Ovary (tissue), 10 donors: ENCODE measurements at places on chromosomes 11 and 22. TPM values are rescaled to one million over a fixed set of nuclear protein-coding genes. Genes with fewer than 3 reads are reported as not detected.

The PGA5 gene
- total RNA-seq = 1.7 TPM

The CCDC116 gene
- 0.69 TPM for total RNA-seq

The F2 gene
- total RNA-seq = not detected

The APOA5 gene
- total RNA-seq = not detected

The CHRNA10 gene
- 1.6 TPM for total RNA-seq

The MS4A4A gene
- total RNA-seq = 10.9 TPM

The TENM4 gene
- 107 TPM for total RNA-seq

The GLB1L2 gene
- total RNA-seq = 15.6 TPM

The PATE2 gene
- not detected for total RNA-seq

The SIDT2 gene
- 79.6 TPM for total RNA-seq

The LRRC55 gene
- total RNA-seq = 0.11 TPM

The CRACR2B gene
- 1.2 TPM for total RNA-seq

GRCh38 chr11:90168571-90168970, 34.1 kb downstream of the NAALAD2 start:
- H3K36me3 ChIP-seq = no peaks in the 10 kb centered on the region
- no peak overlapping the region for H3K27ac ChIP-seq
- no peaks in the 10 kb centered on the region for H3K27me3 ChIP-seq
- no peak for DNase-seq

GRCh38 chr11:130315354-130315970, 745 bp upstream of the ZBTB44 start:
- no peaks in the 10 kb centered on the region for H3K27me3 ChIP-seq
- peak overlapping the region; percentile 50 for H3K4me3 ChIP-seq
- peaks cover 2% of the 10 kb centered on the region for H3K4me1 ChIP-seq
- peak overlapping the region; percentile 38 for H3K27ac ChIP-seq
- H3K36me3 ChIP-seq = no peaks in the 10 kb centered on the region
- peak; percentile 24 for DNase-seq

GRCh38 chr11:134474942-134475341, 62.9 kb upstream of the B3GAT1 start:
- DNase-seq = no peak
- no peaks in the 10 kb centered on the region for H3K36me3 ChIP-seq
- H3K4me1 ChIP-seq = no peaks in the 10 kb centered on the region
- no peak overlapping the region for H3K27ac ChIP-seq

- H3K27ac ChIP-seq = no peak overlapping the region
- H3K4me3 ChIP-seq = no peak overlapping the region
- no peak for DNase-seq
These were observed 130.4 kb downstream of the HIPK3 start for GRCh38 chr11:33387581-33387980.

GRCh38 chr11:118896921-118897591, 13.4 kb downstream of the CXCR5 start:
- DNase-seq = no peak
- H3K36me3 ChIP-seq = no peaks in the 10 kb centered on the region

GRCh38 chr11:35012467-35013191, 96.2 kb downstream of the PDHX start:
- H3K27ac ChIP-seq = no peak overlapping the region
- DNase-seq = no peak
- H3K4me3 ChIP-seq = no peak overlapping the region
- no peaks in the 10 kb centered on the region for H3K4me1 ChIP-seq

GRCh38 chr11:35304900-35305460, 114.4 kb downstream of the SLC1A2 start:
- H3K27me3 ChIP-seq = no peaks in the 10 kb centered on the region
- no peaks in the 10 kb centered on the region for H3K4me1 ChIP-seq
- no peak overlapping the region for H3K4me3 ChIP-seq
- no peak for DNase-seq
- no peak overlapping the region for H3K27ac ChIP-seq

- no peak overlapping the region for H3K4me3 ChIP-seq
- DNase-seq = no peak
- no peaks in the 10 kb centered on the region for H3K27me3 ChIP-seq
- H3K27ac ChIP-seq = no peak overlapping the region
- H3K36me3 ChIP-seq = no peaks in the 10 kb centered on the region
These were observed 385.6 kb downstream of the ETS1 start for GRCh38 chr11:128201801-128202200.

DNA sequence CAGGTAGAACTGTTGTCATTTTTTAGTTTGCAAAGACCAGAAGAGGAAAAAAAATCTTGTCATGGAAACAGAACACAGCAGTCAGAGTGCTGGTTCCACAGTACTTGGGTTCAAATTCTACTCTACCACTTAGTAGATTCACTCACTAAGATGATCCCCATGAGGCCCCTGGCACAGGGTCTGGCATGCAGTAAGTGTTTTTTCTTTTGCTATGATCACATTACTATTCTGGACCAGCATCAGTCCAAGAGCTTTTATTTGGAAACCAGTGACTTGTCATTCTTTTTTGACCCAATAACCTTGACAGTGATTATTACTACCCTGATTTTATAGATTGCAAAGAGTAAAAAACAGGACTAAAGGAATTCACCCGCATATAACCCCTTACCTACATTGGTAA, 4.1 kb downstream of the EEF1G start:
- no peaks in the 10 kb centered on the region for H3K27me3 ChIP-seq
- H3K36me3 ChIP-seq = no peaks in the 10 kb centered on the region
- no peak overlapping the region for H3K4me3 ChIP-seq
- no peak overlapping the region for H3K27ac ChIP-seq

DNA sequence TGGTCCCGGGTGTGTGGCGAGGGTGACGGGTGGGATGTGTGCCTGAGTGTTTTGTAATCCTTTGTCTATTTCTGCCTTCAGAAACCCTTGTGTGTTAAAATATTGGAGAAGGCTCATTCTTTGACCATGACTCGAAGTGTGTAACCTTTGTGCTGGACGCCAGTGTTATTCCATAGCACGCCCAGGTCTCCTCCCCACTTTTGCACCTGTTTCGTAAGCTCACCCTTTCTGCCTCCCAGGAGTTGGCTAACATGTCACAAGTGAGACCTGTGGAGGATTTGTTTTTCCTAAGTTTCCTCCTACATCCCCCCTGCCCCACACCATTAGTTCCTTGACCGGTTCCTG, 382 bp downstream of the C11orf54 start:
- no peaks in the 10 kb centered on the region for H3K36me3 ChIP-seq
- H3K27ac ChIP-seq = peak overlapping the region; percentile 92
- peak overlapping the region; percentile 87 for H3K4me3 ChIP-seq

- no peaks in the 10 kb centered on the region for H3K36me3 ChIP-seq
- H3K4me3 ChIP-seq = no peak overlapping the region
- no peaks in the 10 kb centered on the region for H3K27me3 ChIP-seq
- no peak for DNase-seq
- peaks cover 21% of the 10 kb centered on the region for H3K4me1 ChIP-seq
- no peak overlapping the region for H3K27ac ChIP-seq
These were observed 105.1 kb downstream of the TENM4 start for GRCh38 chr11:79335681-79336080.

GRCh38 chr11:115550291-115551059, 46.3 kb upstream of the CADM1 start:
- no peaks in the 10 kb centered on the region for H3K36me3 ChIP-seq
- no peak for DNase-seq
- H3K4me1 ChIP-seq = no peaks in the 10 kb centered on the region

- no peaks in the 10 kb centered on the region for H3K27me3 ChIP-seq
- H3K4me3 ChIP-seq = no peak overlapping the region
- no peak overlapping the region for H3K27ac ChIP-seq
- DNase-seq = no peak
These were observed 85.6 kb upstream of the EED start for GRCh38 chr11:86158704-86159580.

DNA sequence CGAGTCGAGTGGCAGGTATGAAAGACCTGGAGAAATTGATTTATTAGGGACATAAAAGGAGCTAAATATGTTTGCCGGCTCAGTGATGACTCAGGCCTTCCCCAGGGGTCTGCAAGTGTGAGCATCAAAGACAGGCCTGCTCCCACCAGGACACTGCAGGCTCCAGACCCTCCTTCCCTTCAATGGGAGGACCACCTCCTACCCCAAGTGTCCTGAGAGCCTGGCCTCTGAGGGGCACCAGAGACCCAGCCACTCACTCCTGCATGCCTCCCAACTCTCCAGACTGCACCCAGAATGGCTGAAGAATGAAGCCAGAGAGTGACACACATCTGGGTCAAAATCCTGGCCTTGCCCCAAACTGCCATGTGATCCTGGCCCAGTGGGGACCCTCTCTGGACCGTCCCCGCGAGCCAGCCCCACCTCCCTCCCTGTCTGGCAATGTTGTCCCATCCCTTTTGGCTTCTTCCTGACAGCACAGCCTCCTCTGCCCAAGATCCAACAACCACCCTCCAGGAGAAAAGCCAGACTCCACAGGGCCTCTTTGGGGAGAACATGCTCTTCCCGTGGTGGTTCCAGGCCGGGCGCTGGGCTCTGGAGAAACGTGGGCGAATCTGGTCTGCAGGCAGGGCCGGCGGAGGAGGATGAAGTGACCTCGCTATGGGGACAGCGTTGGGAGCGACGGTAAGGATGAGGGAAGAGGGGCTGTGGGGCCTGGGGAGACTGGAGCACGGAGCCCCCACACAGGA, 36.2 kb downstream of the CYTH4 start:
- H3K27ac ChIP-seq = no peak overlapping the region
- no peak for DNase-seq
- H3K4me3 ChIP-seq = no peak overlapping the region
- H3K4me1 ChIP-seq = no peaks in the 10 kb centered on the region
- H3K36me3 ChIP-seq = no peaks in the 10 kb centered on the region

DNA sequence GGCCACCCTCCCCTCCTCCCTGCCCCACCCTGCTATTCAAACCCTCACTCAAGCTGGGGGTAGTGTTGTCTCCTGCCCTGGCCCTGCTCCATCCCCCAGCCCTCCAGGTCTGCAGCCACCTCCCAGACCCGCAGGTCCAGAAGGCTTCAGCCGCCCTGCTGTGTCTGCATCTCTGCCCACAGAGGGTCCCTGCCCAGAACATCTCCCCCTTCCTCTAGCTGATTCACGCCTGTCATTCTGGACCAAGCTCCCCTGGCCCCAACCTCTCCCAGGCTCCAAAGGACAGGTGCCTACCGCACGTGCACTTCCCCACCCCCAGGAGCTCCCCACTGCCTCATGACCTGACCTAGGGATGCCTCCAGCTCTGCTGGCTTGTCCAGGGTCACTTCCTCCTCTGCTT, 16.0 kb upstream of the SHISAL1 start:
- H3K4me1 ChIP-seq = peaks cover 1% of the 10 kb centered on the region
- no peak overlapping the region for H3K4me3 ChIP-seq
- H3K36me3 ChIP-seq = no peaks in the 10 kb centered on the region
- H3K27me3 ChIP-seq = no peaks in the 10 kb centered on the region
- no peak for DNase-seq

GRCh38 chr11:123567466-123567865, 87.0 kb downstream of the SCN3B start:
- no peak overlapping the region for H3K4me3 ChIP-seq
- DNase-seq = no peak
- no peak overlapping the region for H3K27ac ChIP-seq
- no peaks in the 10 kb centered on the region for H3K27me3 ChIP-seq
- peaks cover 11% of the 10 kb centered on the region for H3K4me1 ChIP-seq

DNA sequence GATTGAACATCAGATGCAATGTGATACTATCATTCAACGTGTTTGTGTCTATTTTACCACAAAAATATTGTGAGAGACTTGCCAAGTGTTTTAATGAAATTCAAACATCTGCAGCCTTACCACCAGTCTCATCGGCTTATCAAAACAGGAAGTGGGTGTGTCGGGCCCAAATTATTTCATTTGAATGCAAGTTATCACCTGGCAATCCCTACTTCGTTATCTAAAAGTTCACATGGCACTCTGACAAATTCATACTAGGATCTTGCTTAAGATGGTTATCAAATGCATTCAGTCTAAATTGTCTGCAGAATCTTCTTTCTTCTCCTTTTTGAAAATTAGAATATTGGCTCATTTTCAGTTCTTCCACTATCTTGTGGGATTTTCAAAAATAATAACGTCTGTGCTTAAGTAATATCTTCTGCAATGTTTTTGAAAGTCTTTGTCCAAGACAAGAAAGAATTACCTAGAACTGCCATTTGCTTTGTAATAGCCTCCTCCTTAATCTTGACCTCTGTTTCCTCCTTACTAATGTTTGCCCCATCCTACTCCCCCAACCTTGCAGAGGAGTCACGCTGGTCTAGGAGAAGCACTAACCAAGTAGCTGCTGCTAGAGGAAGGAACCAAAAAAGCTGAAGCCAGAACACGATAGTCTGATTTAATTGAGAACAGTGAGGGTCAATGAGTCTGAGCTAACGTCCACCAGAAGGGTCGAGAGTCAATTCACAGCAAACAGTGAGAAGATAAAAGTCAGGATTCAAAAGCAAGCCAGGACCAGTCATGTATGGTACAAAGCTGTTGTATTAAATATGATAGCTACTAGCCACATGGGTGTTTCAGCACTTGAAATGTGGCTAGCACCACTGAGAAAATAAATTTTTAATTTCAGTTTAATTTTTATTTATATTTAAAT, 10.2 kb upstream of the BIRC3 start:
- no peaks in the 10 kb centered on the region for H3K27me3 ChIP-seq
- H3K27ac ChIP-seq = no peak overlapping the region
- DNase-seq = no peak

GRCh38 chr11:32829157-32829679, 509 bp upstream of the PRRG4 start:
- H3K27me3 ChIP-seq = no peaks in the 10 kb centered on the region
- H3K27ac ChIP-seq = no peak overlapping the region
- H3K4me3 ChIP-seq = peak overlapping the region; percentile 43
- H3K36me3 ChIP-seq = no peaks in the 10 kb centered on the region

GRCh38 chr22:27480487-27480886, 321.1 kb downstream of the MN1 start:
- no peaks in the 10 kb centered on the region for H3K36me3 ChIP-seq
- H3K27me3 ChIP-seq = no peaks in the 10 kb centered on the region
- no peak overlapping the region for H3K4me3 ChIP-seq
- H3K4me1 ChIP-seq = peaks cover 3% of the 10 kb centered on the region
- no peak overlapping the region for H3K27ac ChIP-seq

GRCh38 chr11:131817687-131818188, 447.3 kb downstream of the NTM start:
- H3K36me3 ChIP-seq = no peaks in the 10 kb centered on the region
- H3K27me3 ChIP-seq = no peaks in the 10 kb centered on the region
- no peak for DNase-seq
- no peaks in the 10 kb centered on the region for H3K4me1 ChIP-seq

DNA sequence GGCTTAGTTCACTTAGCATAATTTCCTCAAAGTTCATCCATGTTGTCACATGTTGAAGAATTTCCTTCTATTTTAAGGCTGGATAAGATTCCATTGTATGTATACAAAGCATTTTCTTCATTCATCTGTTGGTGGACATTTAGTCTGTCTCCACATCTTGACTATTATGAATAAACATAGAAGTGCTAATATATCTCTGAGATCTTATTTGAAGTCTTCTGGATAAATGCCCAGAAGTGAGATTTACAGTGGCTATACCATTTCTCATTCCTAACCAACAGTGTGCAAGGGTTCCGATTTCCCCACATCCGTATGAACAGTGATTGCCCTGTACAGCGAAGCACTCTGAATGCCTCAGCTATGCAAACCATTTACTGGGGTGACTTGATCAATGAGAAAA, 6.6 kb upstream of the ZFTA start:
- no peaks in the 10 kb centered on the region for H3K36me3 ChIP-seq
- no peak overlapping the region for H3K27ac ChIP-seq
- H3K4me1 ChIP-seq = no peaks in the 10 kb centered on the region
- no peak overlapping the region for H3K4me3 ChIP-seq
- H3K27me3 ChIP-seq = no peaks in the 10 kb centered on the region
